ENCODE measurements at places on chromosomes 11 and 22. TPM values are rescaled to one million over a fixed set of nuclear protein-coding genes. Genes with fewer than 3 reads are reported as not detected.

GRCh38 chr11:11451501-11452005, 98.5 kb upstream of the CSNK2A3 start:
- H3K4me1 ChIP-seq: no peaks in the 10 kb centered on the region
- no peaks in the 10 kb centered on the region for H3K27me3 ChIP-seq
- H3K4me3 ChIP-seq: no peak overlapping the region
- no peak for DNase-seq

DNA sequence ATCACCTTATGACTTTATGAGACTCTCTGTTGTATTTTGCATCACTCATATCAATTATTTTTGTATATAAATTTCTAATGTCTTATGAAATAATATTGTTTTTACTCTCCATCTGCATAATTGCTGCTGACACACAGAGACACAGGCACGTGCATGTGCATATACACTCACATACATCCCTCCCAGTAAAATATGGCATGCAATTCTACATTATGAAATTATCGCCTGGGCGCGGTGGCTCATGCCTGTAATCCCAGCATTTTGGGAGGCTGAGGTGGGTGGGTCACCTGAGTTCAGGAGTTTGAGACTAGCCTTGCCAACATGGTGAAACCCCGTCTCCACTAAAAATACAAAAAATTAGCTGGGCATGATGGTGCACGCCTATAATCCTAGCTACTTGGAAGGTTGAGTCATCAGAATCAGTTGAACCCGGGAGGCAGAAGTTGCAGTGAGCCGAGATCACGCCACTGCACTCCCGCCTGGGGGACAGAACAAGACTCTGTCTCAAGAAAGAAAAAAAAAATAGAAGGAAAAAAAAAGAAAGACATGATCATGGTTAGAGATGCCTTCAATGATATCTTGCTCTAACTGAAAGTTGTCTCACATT, 96.7 kb upstream of the LUZP2 start:
- H3K27me3 ChIP-seq: no peaks in the 10 kb centered on the region
- H3K4me3 ChIP-seq: no peak overlapping the region
- H3K4me1 ChIP-seq: no peaks in the 10 kb centered on the region
- no peak overlapping the region for H3K27ac ChIP-seq

- H3K27ac ChIP-seq: no peak overlapping the region
- no peaks in the 10 kb centered on the region for H3K27me3 ChIP-seq
- H3K4me3 ChIP-seq: no peak overlapping the region
These were observed 5.6 kb downstream of the SLC36A4 start for GRCh38 chr11:93192163-93192562.

TRIM51 gene
- total RNA-seq: not detected

GRCh38 chr11:37858398-37858797, 1260.4 kb upstream of the RAG2 start:
- H3K36me3 ChIP-seq: no peaks in the 10 kb centered on the region
- no peak for DNase-seq
- H3K27ac ChIP-seq: no peak overlapping the region

RAB38 gene
- total RNA-seq: 1.6 TPM

DNA sequence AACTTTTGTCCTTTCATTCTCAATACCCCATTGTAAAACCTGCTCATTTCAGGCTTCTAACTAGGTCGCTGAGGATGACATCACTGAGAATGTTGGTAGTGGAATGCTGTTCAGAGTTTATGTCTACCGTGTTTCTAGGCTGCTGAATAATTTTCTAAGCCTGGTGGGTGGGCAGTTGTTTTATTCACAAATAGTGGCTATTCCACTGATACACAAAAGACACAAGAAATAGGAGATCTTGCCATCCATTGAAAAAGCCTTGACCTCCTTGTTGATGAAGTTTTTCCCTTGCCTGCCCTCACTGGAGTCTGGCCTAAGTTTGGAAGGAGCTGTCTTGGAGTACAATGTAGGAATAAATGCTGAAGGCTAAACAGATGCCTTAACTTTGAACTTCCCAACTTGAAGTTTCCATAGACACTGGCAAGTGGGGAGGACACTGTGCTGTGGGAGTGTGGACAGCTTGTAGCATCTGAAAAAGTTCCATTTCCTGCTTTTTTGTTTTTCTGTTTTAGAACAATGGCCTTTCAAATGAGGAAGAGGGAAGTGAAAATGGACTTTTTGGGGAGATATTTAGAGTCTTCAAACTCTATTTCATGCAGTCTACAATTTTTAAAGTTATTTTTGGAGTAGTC, 59.2 kb downstream of the TRIM44 start:
- H3K4me3 ChIP-seq: no peak overlapping the region
- H3K27ac ChIP-seq: no peak overlapping the region
- DNase-seq: no peak
- no peaks in the 10 kb centered on the region for H3K27me3 ChIP-seq
- no peaks in the 10 kb centered on the region for H3K4me1 ChIP-seq
- peaks cover 10% of the 10 kb centered on the region for H3K36me3 ChIP-seq

DAGLA gene
- total RNA-seq: 0.94 TPM

DNA sequence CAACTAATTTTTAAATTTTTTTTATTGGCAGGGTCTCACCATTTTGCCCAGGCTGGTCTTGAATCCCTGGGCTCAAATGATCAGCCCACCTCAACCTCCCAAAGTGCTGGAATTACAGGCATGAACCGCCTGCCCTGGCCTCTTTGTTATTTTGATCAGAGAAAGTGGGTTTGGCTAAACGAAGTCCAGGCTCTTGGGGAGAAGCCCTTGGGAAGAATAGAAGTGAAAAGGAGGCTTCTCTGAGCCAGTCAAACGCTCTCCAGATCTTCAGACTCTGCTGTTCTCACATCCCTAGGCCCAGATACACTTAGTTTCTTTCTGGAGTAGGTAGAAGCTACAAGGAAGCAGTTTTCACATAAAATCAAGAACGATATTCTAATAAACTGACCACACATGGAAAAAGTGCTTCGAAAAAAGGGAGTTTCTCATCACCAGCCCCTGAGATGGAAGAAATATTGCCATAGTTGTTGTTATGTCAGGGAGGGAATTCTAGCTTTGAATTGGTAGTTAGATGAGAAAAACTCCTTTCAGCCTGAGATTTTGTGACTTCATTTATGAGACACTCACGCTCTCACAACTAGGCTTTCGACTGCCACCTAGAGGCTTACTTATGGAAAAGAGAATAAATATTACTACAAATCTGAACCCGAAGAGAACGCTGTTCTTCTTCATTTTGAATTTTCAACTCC, 41.7 kb upstream of the AQP11 start:
- no peaks in the 10 kb centered on the region for H3K36me3 ChIP-seq
- no peaks in the 10 kb centered on the region for H3K27me3 ChIP-seq
- H3K4me1 ChIP-seq: no peaks in the 10 kb centered on the region
- DNase-seq: peak; percentile 63

- no peaks in the 10 kb centered on the region for H3K4me1 ChIP-seq
- H3K27me3 ChIP-seq: no peaks in the 10 kb centered on the region
- no peak overlapping the region for H3K4me3 ChIP-seq
- H3K27ac ChIP-seq: no peak overlapping the region
These were observed 147.9 kb downstream of the ATG16L2 start for GRCh38 chr11:72962084-72962483.
